ENCODE measurements at places on chromosomes 2 and 18.

GRCh38 chr18:58545338-58546296 lies 83.3 kb downstream of the ALPK2 start:
- no peak for DNase-seq

DNA sequence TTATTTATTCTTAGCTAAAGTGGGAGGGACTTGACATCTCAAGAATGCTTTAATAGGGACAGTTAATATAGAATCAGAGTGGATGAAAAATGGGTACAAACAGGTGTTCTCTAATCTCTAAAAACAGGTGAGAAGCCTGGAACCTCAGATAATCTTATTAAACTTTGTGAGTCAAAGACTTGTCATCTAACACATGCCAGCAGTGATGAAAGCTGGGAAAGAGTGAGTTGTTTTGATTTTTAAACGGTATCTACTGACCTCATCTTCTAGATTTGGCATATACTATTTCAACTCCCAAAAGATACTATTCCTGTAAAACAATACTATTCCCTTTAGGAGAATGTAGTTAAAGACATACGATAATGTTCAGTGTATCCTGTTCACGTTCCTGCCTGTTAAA lies 103.4 kb downstream of the CCDC141 start:
- DNase-seq: no peak

- no peak for DNase-seq
Observed at GRCh38 chr18:58787536-58788149, 77.0 kb upstream of the ZNF532 start.

DNA sequence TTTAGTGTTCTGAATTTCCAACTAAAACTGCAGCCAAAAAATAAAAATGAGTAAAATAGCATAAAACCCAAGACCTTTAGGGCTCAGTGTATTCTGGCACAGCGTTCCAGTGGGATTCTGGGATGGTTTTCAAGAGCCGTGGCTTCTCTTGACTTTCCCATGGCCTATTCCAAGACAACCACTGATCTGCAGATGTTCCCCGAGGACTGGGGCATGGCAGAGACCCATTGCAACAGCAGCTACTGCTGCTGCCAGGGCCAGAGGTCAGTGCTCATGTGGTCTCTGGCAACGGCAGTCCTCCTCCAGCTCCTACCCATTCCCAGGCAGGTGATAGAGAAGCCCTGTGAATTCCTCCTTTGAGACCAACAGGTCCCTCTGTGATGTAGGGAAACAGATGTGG lies 26.8 kb downstream of the TNP1 start:
- no peak for DNase-seq

DNA sequence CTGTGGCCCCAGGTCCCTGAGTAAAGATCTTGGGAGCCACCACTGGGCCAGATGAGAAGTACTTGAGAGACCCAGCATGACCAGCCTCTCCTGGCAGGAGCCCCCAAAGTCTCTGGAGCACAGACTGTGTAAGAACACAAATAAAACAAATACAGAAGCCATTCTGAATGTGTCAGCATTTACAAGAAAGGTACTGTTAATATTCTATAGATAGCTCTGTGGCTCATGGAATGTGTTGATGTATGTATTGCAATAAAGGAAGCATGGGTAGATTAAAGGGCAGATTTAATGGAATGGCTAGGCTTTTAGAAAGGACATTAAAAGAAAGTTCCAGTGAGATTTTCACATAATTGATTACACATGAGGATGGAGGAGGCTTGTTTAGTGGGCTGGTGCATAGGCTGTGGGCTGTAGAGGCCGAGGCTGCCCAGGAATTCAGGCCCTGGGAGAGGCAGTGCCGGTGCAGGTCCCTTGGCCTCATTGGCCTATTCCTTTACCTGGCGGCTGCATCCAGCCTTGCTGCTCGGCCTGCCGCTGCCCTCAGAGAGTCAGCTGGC lies 127.7 kb upstream of the DLX2 start:
- DNase-seq: no peak

GRCh38 chr2:29275186-29275585 lies 160.0 kb downstream of the CLIP4 start:
- DNase-seq: no peak

DNA sequence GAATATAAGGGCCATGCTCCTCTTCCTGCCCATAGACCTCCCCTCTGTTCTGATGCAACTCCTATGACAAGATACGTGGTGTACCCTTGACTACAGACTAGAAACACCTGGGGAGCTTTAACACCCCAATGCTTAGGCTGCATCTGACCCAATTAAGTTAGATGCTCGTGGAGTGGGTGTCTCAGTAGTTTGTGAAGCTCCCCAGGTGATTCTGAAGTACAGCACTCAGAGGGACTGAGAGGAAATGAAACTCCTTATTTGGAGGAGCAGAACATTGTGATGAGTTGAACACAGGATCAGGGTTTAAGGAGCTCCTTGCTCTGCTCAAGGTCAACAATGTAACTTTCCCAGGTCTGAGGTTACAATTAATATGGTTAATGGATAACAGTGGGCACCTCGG lies 80.3 kb upstream of the TTC39C start:
- no peak for DNase-seq

DNA sequence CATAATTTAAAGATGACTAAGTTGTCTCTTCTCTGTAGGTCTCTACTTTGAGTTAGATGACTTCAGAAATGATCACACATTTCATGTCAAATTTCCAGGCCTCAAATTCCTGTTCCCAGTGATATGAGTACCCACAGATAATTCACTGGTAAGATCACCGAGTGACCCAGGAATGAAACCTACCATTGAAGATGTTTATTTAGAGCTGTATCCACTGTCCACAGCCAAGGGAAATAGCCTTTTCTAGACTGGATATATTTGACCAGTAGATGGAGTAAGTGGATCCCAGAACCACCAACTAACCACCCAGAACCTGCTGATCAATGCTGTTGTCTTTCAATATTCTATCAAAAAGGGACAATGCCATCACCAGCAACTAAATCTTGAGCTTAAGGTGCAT lies 238.8 kb downstream of the SLC8A1 start:
- no peak for DNase-seq

DNA sequence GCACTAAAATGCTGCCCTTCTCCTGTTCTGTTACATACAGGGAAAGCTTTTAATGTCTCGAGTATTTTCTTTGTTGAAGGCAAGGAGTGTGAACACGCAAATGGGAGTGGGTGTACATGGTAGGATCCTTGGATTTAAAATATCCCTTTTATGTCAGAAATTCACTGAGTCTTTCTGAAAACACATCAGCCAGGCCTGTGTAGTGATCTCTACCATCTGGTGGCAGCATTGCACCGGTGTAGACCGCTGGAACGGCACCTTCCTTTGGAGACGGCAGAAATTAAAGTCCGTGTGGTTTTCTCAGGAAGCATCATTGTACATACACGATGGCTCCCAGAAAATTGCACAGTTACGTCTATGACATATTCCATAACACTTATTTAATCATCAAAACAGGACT lies 515.8 kb downstream of the GALR1 start:
- no peak for DNase-seq

GRCh38 chr2:72180351-72180750 lies 32.7 kb upstream of the CYP26B1 start:
- DNase-seq: no peak

- DNase-seq: peak; percentile 51
Observed at GRCh38 chr2:66434679-66435548, at the start of gene MEIS1. Gene MEIS1 (plus strand): TSS chr2:66435125. CDS start chr2:66435857, 732 bp downstream.

- no peak for DNase-seq
Observed at GRCh38 chr2:29213888-29214291, 98.7 kb downstream of the CLIP4 start.

GRCh38 chr2:240960971-240961876 lies 37.2 kb upstream of the SNED1 start:
- DNase-seq: no peak

GRCh38 chr2:20012282-20013125 lies at the start of gene MATN3:
Gene MATN3 (minus strand): TSS chr2:20012668. CDS start chr2:20012631, 37 bp downstream.
- DNase-seq: no peak

- DNase-seq: no peak
Observed at GRCh38 chr2:105114551-105114950, 76.7 kb downstream of the MRPS9 start.

DNA sequence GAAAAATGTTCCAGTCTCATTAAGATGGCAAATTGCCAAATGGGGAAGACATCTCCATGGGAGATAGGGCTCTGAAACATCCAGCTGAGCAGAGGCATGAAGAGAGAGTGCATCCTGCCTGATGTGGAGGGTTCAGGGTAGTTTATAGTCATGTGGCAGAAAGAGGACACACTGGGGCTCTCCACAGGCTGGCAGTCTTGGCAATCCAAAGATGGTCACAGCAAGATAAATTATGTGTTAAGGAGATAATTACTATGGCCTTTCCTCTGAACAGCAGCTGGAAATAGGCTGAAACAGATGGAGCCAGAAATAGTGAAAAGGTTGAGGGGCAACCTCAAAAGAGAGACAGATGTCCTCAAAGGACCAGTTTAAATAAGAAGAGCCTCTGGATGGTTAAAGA lies 97.2 kb downstream of the DCC start:
- DNase-seq: no peak

DNA sequence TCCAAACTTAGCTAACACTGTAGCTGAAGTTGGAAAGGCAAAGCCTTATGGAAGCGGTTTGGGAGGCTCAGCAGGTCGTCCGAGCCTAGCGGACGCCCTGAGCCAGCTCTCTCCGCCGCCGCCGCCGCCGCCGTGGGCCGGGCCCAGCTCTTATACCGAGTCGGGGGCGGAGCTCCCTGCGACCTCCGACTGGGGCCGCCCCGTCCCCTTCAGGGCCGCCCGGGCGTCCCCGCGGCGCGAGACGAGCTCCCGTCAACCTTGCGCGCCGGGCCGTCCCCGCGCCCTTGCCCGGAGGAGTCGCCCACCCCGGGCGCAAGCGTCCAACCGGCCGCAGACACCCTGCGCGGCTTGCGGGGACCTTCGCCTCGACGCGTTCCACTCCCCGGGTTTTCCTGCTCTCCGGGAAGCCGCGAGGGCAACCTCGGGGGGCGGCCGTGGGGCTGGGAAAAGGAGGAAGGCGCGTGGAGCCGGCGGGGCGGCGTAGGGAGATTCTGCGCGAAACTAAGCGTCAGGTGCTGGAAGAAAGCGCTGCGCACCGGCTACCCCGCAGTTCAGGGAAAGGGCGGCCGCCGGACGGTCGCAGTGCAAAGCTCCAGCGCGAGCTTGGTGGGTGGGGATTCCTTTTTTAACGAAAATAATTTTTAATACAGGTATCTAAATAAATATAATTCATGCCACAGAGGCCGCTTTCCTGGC lies at the start of gene SLC40A1:
TSS of gene SLC40A1 (minus strand) at position 129 of the 696 bp plus-strand sequence. CDS start 326 bp downstream, outside the sequence.
- DNase-seq: peak; percentile 54

DNA sequence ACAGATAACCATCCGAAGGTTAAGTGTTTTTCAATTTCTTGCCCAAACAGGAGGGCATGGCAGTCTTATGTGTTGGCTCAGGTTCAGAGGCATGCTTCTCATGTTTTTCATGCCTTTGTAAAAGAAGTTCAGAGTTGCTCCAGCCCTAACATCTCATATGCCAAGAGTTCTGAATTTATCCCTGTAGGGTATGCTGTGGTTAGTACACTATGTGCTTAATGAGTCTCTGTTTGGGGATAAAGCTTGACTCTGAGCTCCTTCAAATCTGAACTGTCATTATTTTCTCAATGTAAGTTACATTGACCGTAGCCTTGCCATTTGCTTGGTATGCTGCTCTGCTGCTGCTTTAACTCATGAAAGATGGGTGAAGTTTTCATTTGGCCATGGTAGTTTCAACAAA lies 67.9 kb upstream of the PNPT1 start:
- no peak for DNase-seq

DNA sequence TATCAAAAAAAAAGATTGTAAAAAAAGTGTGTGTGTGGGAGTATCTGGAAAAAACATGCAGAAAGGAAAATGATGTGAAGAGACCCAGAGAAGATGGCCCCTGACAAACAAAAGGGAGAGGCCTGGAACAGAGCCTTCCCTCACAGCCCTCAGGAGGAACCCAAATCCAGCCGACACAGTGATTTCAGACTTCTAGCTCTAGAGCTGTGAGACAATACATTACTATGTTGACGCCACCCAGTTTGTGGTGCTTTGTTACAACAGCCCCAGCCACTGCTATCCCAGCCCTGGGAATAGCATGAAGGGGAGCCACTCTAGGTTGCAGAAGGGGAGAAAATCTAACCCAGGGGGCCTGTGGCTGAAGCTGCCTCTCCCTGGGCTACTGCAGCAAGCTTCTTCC lies 59.0 kb upstream of the ZBTB7C start:
- DNase-seq: no peak

DNA sequence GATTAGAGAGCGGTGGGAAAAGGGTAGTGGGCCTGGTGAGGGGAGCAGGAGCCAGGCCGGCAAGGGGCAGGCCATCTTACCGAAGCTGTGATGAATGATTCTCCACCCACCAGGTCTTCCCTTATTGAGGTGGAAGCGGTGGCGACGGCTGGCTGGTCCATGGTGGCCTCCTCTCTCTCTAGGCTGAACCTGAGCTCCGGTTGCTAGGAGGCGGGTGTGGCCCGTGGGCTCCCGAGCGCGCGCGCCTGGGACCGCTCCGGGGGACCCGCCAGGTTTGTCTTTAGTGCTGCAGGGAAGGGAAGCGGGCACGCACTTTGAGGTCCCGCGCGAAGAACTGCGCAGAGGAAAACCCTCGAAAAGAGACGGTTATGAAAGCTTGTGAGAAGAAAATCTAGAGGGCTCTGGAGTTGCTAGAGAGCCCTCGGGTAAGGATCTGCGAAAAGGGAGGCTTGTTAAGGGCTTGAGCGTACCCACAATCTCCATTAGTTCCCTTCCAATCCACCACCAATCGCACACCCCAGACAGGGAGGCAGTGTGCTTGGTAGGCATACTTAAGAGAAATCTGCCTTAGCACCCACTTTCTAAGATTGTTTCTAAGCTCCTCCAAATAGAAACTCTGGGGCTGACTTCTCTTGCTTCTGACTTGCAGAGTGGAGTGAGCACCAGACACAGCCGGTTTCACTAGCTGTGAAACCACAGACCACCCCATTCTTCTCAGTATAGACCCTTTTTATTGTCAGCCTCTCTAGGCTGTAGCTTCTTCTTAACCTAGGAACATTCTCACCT lies at the start of gene STPG4:
TSS of gene STPG4 (minus strand) at position 218 of the 786 bp plus-strand sequence. CDS start at position 161, 57 bp downstream.
- no peak for DNase-seq

DNA sequence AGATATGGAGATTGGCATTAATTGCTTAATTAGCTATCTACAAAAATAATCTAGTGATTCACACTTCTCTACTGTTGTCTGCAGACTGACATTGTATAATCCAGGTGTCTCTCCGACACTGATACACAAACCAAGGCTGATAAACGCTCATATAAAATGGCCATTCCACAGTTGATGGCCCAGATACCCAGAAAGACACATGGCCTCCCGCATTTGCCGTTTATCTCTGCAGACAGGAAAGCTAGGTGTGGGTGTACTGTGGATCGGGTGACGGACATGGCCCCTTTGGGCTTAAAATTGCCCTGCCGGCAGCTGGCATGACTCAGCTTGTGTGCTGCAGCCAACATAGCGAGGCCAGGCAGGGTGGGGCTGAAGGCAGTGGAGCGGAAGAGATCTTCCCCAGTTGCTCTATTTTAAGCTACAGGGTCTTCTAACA lies 18.5 kb downstream of the PMAIP1 start:
- DNase-seq: no peak

GRCh38 chr18:37297106-37297505 lies 268.5 kb downstream of the CELF4 start:
- DNase-seq: no peak
